Fibroblast of upper back skin (primary cell): ENCODE measurements at places on chromosomes 6 and 20.
A peak's percentile ranks its signal among the peaks of the same experiment; 100 is the strongest.

DNA sequence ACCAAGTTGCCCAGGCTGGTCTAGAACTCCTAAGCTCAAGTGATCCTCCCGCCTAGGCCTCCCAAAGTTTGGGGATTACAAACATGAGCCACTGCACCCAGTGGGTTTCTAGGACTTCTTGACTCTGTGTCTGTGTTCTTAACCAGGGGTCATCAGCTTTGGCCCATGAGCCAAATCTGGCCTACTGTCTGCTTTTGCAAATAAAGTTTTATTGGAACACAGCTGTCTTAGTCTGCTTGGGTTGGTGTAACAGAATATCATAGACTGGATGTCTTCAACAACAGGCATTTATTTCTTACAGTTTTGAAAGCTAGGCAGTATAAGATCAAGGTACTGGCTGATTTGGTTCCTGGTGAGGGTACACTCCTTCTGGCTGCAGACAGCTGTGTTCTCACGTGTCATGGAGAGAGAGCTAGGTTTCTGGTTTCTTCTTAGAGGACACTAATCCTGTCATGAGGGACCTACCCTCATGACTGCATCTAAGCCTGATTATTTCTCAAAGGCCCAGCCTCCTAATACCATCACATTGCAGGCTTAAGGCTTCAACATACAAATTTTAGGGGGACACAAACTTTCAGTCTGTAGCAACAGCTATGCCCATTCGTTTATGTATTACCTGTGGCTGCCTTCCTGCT lies 23.3 kb downstream of the ARFGEF2 start:
- no peak for DNase-seq

DNA sequence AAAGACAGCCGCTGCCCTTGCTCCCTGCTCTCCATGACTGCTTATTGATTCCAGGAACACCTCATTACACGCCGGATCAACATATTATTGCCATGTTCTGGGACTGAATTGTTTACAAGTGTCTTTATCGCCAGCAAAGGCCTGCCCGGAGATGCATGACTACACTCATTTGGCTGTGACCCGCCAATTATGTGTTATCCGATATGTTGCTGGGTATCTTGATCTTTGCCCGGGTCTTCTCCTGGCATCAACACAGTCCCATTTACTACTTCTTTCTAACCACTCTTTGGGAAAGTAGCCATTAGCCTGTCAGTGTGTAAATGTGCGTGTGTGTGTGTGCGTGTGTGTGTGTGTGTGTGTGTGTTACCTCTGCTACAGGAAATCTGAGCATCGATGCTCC lies 15.4 kb downstream of the LINC00237 start:
- no peak for DNase-seq

GRCh38 chr6:106149472-106150069 lies 63.4 kb downstream of the PRDM1 start:
- no peak for DNase-seq

DNA sequence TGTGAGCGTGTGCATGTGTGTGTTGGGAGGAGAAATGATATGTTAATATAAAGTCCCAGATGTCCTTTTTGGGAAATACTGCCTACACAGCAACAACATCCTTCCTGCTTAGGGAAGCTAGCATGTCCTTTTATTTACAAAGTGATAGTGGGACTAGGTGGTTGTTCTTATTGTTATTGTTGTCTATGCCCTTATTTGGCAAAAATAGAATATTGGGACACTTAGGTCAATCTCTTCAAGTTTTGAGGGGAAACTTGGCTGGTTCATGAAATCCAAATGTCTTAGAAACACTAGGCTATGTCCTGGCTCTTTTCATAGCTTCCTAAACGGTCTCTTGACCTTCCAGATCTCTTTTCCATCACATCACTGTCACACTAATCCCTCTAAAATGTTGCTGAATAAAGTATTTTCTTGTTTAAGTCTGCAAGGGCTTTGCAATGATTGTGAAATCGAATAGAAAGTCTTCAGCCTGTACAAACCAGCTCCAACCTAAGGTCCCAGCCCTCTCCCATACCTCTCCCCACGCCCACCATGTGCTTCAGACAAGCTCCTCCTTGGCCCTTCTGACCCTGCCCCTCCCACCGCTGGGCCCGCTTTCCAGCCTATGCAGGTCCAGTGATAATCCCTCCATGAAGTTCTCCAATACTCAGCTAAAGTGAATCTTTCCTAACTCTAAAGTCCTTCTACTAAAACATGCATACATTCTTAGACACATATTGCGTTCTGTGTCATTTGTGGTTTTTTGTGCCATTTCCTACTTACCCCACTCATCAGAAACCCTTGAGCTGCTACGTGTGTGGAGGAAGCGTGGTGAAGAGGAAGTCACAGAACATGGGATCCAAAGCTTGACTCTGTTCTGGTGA lies 205.1 kb downstream of the LY86 start:
- DNase-seq, result no peak

DNA sequence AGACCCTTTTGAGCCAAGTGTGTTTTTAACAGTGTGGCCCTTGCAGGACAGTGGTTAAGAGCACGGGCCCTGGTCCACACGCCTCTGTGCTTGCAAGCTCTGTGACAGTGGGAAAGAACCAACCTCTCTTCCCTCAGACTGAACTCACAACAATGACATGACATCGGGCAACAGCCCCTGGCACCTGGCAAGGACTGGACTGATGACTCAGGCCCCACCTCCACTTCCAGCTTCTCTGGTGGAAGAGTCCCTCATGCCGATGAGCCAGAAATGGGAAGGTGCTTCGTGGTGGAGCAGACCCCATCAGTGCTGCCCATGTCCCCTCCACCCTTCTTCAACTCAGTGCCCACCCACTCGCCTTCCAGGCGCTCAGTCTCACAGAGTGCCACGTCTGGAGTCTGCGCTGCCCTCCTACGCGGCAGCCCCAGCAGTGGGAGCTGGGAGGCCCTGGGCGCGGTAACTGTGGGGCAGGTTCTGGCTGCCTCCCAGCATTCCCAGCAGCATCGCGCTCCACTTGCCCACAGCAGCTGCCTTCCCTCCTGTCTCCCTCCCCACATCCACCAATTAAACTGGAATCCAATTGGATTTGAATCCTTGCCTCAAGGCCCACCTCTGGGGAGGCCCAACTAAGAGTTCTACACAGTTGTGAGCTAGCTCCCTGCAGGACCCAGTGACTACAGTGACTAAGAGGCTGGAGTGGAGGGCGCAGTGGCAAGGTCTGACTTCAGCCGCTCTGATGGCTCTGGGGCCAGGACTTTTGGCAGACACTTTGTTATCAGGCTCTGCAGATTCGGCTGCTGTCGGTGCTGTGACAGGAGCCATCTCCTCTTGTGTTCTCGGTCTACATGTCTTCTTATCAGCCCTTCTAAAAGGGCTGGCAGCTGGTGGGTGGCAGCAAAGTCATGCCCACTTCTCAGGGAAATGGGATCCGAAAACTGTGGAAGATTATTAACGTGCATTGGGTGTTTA lies 156.8 kb upstream of the MLN start:
- no peak for DNase-seq

- DNase-seq, result peak; percentile 4
Observed at GRCh38 chr20:59223182-59223601, 59.6 kb downstream of the ZNF831 start.

GRCh38 chr20:38602185-38602581 lies 574 bp downstream of the ARHGAP40 start:
- no peak for DNase-seq

DNA sequence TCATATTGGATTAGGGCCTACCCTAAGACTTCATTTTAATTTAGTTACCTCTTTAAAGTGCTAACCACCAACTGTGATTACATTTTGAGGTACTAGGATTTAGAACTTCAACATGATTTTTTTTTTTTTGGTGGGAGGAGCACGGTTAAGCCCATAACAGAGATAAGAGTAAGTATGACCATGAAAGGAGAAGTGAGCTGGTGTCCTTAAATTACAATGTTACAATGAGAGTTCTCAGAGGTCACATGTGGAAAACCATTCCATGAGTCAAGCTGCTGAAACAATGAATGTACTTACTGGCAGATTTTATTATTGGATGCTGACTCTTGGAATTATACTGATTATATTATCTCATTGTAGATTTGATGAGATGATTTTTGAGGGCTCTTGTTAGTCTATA lies 779.3 kb upstream of the CITED2 start:
- peak; percentile 11 for DNase-seq

GRCh38 chr20:9367746-9368145 lies 146.6 kb upstream of the LAMP5 start:
- DNase-seq, result no peak

DNA sequence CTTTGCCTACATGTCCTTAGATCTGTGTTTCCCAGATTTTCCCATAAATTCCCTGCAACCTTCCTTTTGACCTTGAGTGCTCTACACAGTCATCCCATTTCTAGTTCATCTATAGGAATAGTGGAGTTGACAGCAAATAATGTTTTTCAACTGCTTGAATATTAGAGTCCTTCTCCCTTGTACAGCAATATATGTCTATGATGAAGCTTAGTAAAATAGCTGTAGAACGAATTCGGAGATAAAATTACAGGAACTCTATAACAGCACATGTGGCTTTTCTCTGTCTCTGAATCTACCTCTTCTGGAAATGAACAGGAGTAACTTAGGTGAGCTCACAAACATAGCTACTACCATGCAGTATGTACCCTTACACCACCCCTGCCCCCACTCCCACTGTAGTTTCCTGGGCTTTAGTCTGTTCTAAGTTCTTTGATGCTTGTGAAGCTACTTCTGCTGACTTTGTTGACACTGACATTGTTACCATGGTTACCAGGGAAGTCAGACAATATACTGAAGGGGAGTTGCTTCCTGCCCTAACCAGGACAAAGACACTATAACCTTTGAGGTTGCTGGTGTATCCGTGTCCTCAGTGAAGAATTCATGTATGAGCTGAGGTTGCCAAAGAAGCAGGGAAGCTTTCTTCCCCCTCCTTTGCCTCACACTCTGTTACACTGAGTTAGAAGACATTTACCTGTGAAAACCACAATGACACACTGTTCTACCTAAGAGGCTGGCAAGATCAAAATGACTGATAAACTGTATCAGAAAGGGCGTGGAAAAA lies 35.8 kb upstream of the SHLD1 start:
- DNase-seq, result no peak

DNA sequence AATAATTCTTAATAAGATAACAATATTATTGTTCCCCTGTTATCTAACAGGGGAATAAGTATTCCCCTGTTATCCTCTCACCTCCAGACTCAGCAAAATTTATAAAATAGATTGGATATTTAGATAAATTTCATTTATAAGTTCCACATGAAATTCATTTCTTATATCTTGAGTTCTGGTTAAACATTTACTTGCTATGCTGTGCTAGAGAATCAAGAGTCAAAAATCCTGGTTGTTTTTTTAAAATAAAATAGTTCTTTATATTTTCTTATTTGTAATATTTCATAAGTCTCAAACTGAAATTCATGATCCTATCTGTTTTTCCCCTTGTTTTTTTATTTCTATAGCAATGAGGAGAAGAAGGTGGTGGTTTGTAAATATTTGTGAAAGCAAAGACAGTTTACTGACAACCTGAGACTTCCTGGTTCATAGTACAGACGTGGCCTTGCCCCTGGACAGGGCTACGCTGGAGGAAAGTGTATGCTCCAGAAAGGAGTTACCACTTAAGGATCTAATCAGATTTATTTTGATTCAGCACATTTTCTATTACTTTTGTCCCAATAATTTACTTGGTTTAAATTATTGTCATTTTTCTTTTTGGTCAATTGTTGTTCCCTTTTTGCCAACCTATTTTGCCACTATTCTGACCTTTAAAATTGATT lies 37.8 kb upstream of the MARCKS start:
- DNase-seq, result no peak

- DNase-seq, result no peak
Observed at GRCh38 chr20:56815796-56816195, 186.7 kb downstream of the TFAP2C start.

DNA sequence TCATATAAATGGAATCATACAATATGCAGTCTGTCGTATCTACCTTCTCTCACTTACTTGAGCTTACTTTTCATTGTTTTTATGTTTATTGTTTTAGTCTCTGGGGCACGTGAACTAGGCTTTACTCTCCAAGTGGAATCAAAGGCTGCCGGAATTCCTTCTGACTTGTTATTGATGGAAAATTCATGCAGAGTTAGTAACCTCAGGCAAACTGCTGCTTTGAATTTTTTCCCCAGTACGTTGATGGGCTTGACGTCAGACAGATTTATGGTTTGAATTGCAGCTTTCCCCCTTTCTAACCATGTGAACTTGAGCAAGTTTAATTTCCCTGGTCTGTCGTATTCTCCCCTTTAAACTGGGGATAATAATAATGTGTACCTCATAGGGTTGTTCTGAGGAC lies 68.6 kb downstream of the ZDHHC14 start:
- peak; percentile 34 for DNase-seq

DNA sequence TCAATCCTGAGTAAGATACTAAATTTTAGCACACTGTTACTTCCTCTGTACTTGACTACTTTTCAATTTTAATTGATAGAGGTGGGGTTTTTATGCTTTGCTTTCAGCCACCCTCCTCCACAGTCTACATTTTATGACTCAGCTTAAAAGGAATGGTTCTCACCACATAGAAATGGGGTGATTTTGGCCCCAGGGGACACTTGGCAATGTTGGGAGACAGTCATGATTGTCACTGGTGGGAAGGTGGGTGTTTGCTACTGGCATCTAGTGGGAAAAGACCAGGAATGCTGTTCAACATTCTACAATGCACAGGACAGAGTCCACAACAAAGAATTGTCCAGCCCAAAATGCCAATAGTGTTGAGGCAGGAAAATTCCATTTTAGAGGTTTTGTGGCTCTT lies 71.3 kb downstream of the PCSK2 start:
- peak; percentile 3 for DNase-seq

- peak; percentile 92 for DNase-seq
Observed at GRCh38 chr6:150940941-150941340, 75.4 kb downstream of the MTHFD1L start.

- DNase-seq, result peak; percentile 49
Observed at GRCh38 chr6:127514773-127515227, 4.3 kb downstream of the MTCL3 start.

- no peak for DNase-seq
Observed at GRCh38 chr6:157125531-157125930, 197.8 kb downstream of the TMEM242 start.

GRCh38 chr6:41549673-41550072 lies 3.5 kb downstream of the FOXP4 start:
- DNase-seq, result no peak

DNA sequence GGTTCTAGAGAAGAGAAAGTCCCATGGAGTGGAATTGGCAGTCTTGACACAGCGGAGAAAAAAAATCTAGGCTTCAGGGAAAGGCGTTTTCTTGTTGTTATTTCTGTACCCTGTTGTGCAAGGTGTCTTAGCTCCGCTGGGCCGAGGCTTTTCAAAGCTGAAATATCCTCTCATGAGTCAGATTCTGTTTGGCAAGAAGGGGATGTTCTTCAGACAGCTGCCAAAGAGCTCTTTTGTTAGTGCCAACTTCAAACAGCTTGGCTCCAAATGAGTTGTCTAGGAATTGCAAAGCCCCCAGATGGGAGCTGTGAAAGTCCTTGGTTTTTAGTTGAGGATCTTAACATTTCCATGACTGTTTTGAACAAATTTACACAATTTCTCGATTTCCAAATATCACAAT lies 45.6 kb downstream of the LRRN4 start:
- DNase-seq, result peak; percentile 78

- DNase-seq, result peak; percentile 90
Observed at GRCh38 chr6:25050356-25050755, 114.6 kb upstream of the RIPOR2 start.

- peak; percentile 42 for DNase-seq
Observed at GRCh38 chr6:52063584-52064344, 23.6 kb downstream of the PKHD1 start.
